Smooth muscle cell of the brain vasculature (primary cell): ENCODE measurements at places on chromosomes 12 and 14.

GRCh38 chr14:69587389-69587788, 12.7 kb upstream of the CCDC177 start:
- no peak for DNase-seq

DNA sequence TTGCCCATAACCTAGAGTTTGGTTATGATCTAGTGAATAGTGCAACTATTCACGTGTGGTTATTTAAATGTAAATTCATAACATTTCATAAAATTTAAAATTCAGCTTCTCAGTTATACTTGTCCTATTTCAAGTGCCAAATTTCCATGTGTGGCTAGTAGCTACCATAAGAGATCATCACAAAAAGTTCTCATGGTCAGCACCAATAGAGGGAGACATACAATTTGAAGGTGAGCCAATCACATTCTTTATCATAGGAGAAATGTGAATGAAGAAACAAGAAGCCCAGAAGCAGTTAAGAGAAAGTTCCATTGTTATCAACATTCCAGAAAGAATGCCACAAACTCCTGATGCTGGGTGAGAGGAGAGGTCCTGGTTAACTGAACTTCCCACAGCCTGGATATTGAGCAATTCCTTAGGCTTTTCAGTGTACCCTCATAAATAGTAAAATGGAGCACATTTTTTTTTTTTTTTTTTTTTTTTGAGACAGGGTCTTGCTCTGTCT, 892.9 kb upstream of the USP15 start:
- no peak for DNase-seq

GRCh38 chr14:50451854-50452253, 55.2 kb upstream of the CDKL1 start:
- no peak for DNase-seq

GRCh38 chr12:62472472-62472871, 5.8 kb downstream of the MON2 start:
- DNase-seq = no peak

DNA sequence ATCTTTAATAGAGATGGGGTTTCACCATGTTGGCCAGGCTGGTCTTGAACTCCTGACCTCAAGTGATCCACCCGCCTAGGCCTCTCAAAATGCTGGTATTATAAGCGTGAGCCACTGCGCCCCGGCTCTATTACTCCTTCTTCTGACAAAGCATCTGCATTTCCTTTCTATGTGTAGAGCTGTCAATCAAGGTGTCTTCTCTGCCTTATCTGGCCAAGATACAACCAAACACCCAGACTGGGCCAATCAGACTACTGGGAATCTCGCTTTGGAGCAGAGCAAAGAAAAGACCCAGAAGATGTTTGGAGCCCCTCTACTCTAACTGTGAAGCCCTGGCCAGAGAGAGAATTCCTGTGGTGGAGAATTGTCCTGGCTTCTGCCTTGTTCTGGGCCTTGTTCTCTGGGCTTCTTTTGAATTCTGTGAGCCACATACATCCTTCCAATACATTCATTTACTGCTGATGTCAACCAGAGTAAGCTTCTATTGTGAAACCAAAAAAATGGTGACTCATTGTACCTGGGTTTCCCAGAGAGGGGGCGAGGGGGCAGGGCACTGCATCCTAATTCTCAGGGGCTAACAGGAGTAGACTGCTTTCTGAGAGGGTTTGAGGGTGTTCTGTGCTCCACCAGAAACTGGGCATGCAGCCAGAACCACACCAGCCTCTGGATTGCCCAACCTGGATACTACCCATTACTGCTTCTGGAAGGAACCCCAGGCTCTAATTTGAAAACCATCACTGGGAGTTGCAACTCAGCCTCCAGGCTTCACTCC, 18.8 kb upstream of the FLVCR2 start:
- DNase-seq = no peak

DNA sequence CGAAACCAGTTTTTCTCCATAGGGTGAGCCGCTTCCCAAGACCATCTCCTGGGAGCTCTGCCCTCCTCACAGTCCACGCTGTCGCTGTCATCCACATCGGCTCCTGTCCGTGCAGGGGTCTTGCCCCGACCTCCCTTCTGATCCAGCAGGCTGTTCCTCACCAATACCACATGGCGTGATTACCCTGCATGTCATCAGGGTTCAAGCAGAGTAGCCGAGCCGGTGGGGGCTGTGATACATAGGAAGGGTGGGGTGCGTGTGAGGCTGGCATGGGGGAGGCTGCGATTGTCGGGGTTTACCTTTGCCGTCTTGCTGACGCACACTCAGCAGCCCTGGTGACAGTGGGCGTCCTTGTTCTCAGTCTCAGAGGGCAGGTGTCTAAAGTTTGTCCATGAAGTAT, 17.0 kb downstream of the TEDC1 start:
- DNase-seq = no peak

- DNase-seq = no peak
These were observed 65.0 kb downstream of the CHST11 start for GRCh38 chr12:104521731-104522130.

- DNase-seq = no peak
These were observed 50.2 kb downstream of the C14orf132 start for GRCh38 chr14:96089401-96089800.

- no peak for DNase-seq
These were observed 29.1 kb downstream of the CCDC88C start for GRCh38 chr14:91388551-91388975.

GRCh38 chr12:124700810-124701592, 133.6 kb upstream of the NCOR2 start:
- DNase-seq = no peak

- no peak for DNase-seq
These were observed 21.2 kb downstream of the APPL2 start for GRCh38 chr12:105214670-105215375.

DNA sequence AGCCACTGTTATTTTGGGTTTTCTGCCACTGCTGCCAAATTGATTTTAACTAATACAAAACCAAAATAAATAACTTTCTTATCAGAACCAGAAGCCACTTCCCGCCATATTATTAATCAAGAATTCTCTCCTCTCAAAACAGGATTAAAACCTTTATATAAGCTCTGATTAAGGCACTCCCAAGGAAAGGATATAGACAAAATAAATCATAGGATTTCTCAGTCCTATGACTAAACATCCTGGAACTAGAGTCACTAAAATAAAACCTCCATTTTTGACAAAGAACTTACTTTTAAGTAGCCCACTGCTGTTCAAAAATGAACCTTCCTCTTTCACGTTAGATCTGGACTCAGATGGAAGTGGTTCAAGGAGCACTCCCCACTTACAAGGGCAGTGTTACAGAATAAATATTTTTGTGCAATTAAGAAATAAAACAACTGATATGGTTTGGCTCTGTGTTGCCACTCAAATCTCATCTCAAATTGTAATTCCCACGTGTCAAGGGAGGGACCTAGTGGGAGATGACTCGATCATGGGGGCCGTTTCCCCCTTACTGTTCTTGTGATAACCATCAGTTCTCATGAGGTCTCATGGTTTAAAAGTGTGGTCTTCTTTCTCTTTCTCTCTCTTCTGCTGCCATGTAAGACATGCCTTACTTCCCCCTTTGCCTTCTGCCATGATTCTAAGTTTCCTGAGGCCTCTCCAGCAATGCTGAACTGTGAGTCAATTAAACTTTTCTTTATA, 26.4 kb downstream of the GXYLT1 start:
- DNase-seq = no peak

GRCh38 chr12:108430245-108430644, 84.8 kb upstream of the FICD start:
- DNase-seq = no peak
